Right cardiac atrium (tissue), 5 donors: ENCODE measurements at places on chromosomes 1 and 21. TPM values are rescaled to one million over a fixed set of nuclear protein-coding genes. Genes with fewer than 3 reads are reported as not detected.

KRTAP8-1 gene
- not detected for polyA plus RNA-seq

NADK gene
- polyA plus RNA-seq: 25.5 TPM

DPYD gene
- polyA plus RNA-seq: 5.2 TPM

SYT11 gene
- 4.7 TPM for polyA plus RNA-seq

CATSPERE gene
- 0.18 TPM for polyA plus RNA-seq

CFHR2 gene
- polyA plus RNA-seq: not detected

GBP7 gene
- polyA plus RNA-seq: 0.05 TPM
